ENCODE measurements at places on chromosomes 3 and 15. TPM values are rescaled to one million over a fixed set of nuclear protein-coding genes. Genes with fewer than 3 reads are reported as not detected.
A peak's percentile ranks its signal among the peaks of the same experiment; 100 is the strongest.

- DNase-seq: no peak
These were observed 47.3 kb downstream of the AQP9 start for GRCh38 chr15:58185439-58185838.

- DNase-seq: peak; percentile 29
These were observed 185.7 kb downstream of the LPP start for GRCh38 chr3:188339410-188340295.

GRCh38 chr15:99333413-99333812, 82.1 kb downstream of the LRRC28 start:
- no peak for DNase-seq

- DNase-seq: no peak
These were observed 1.9 kb upstream of the WDR6 start for GRCh38 chr3:49005303-49005680.

DNA sequence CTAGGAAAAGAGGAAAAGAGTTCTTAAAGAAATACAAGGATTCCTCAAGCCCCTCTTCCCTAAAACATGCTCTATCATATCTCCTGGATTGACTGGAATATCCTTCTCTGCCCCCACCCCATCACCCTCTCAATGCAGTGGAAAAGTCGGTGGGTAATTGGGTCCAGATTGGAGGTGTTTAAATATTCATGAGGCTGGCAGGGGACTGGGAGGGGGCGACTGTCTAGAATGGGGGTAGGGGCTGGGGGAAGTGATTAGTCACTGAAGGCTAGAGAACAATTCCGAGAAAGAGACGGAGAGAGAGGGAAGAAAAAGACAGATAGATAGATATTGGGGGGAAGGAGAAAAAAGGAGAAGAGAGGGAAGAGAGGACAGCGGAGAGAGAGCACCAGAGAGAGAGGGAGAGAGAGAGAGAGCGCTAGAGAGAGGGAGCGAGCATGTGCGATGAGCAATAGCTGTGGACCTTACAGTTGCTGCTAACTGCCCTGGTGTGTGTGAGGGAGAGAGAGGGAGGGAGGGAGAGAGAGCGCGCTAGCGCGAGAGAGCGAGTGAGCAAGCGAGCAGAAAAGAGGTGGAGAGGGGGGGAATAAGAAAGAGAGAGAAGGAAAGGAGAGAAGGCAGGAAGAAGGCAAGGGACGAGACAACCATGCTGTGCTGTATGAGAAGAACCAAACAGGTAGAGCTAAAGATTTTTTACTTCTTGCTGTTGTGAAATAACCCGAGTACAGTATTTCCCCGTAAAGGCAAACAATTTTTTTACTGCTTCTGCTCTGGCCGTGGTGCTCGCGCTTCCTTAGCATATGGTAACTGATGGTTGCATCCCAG, at the start of gene GAP43:
Gene GAP43 (plus strand): TSS at position 467 of the 825 bp plus-strand sequence. CDS start 180 bp downstream, at position 647.
- no peak for DNase-seq

Gene EXD1
- not detected for total RNA-seq

- no peak for DNase-seq
These were observed 95.0 kb downstream of the IQCH start for GRCh38 chr15:67349634-67350033.

- no peak for DNase-seq
These were observed 2.9 kb downstream of the NR2F2 start for GRCh38 chr15:96333131-96334016.

DNA sequence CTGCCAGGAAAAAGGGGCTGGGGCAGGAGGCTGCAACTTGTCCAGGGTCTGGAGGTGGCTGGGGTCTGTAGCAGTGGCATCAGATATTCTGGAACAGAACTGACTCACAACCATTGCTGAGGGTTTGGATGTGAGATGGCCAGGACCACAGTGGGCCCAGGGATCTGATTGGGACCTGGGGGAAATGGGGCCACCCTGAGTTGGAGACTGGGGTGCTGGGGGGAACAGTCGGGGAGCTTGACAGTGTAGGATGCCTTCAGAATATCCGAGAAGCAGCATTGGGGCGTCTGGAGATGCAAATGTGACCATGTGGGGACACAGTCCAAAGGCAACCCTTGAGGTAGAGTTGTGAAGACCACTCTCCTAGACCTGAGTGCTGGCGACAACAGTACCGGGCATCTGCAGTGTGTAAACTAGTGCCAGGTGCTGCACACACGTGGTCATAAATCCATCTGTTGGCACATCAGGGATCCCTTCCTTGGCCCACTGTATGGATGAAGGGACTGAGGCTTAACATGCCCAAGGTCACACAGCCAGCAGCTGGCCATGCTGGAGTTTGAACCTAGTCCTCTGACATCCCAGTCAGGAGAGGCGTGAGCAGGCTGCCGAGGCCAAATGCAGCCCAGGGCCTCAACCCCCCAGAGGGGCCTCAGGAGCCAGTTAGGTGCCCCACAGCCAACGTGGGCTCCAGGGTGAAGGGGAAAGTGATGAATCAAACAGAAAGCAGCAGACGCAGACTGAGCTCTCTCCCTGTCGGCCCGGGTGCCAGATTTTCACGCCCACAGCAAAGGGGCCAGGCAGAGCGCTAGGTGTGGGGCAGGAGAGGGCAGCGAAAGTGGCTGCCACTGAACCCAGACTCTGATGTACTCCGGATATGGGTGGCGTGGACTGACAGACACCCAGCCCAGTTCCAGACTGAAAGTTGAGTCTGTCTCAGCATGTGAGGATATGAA, 18.8 kb downstream of the HEMK1 start:
- peak; percentile 81 for DNase-seq

GRCh38 chr3:62873761-62874710, 1.2 kb downstream of the CADPS start:
- no peak for DNase-seq

Gene DNAH1
- total RNA-seq: 20.7 TPM

Gene TTLL13
- total RNA-seq: 0.45 TPM

DNA sequence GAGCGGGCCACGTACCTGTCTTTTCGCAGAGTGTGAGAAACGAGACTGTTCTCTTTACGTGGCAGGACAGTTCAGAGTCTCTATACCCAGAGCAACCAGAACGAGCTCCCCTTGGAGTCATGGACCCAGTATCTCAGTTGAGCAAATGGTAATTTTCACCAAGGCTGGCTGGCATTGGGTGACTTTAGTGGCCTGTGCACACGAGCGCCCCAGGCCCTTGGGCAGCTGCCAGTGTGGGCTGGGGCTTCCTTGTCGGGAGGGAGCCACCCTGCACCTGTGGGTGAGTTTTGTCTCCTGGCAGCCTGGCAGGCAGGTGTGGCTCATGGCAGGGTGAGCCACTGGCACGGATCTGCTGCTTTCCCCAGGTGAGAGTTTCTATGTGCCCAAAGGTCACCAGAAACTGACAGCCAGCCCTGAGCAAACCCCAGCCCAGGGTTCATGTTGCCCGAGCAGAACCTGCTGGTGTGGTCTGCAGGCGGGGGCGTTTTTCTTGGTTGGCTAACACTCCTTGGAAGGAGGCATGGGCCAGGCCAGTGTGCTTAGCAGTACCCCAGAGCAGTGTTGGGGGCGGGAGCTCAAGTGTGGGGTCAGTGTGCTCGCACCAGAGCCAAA, 135.0 kb downstream of the TJP1 start:
- DNase-seq: no peak

Gene RTP1
- total RNA-seq: not detected

- no peak for DNase-seq
These were observed 305.6 kb upstream of the SEMA6D start for GRCh38 chr15:47411733-47412132.

DNA sequence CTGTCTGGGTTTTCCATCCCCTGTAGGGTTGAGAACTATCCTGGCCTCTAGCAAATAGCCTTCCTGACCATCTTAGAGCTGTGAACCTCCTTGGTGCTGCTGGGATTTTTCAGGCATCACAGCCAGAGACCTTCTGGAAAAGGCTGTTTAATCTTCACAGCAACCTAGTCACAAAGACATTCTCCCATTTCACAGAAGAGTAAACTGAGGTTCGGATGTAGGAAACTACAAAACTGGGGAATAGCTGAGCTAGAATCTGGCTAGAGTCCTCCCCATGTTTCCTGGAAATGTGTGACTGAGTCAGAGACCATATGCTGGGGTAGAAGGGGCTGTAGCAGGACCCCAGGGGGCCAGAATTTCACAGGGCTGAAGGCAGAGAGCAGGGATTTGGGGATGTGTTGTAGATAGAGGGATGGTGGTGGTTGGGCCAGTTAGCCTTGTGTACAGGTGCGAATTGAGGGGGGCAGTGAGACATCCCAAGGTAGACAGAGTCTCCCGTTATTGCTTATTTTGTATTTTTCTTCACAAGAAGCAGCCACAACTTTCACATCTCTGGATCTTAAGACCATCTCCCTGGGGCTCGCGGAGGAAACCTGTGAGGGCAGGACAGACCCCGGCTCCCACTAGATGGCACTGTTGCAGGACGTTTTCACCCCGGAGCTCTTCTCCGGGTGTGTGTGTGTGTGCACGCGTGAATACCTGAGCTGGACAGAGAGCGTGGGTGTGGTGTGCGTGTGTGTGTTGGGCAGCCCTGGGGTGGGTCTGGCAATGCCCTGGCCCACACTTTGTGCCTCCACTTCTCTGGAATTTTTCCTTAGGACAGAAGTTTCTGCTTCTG, 66.9 kb upstream of the PRR23C start:
- peak; percentile 66 for DNase-seq

GRCh38 chr3:133860519-133860918, 35.2 kb downstream of the RAB6B start:
- no peak for DNase-seq

DNA sequence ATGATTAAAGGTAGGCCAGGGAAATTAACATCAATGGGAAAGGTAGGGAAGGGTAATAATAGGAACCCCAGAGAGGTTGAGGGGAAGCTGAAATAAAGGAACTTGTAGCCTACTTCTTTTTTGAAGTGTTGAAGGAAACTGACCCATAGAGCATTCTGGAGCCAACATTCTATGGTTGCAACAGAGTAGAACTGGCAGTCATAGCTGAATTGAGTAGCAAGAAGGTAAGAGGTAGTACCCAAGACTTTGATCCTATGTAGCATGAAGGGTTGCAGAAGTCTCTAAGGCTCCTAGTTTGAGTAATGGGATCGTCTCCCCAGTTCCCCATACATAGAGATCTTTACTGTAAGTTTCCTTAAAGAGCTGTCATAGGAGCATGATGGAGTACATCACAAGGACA, 7.4 kb upstream of the ZNF774 start:
- DNase-seq: no peak

DNA sequence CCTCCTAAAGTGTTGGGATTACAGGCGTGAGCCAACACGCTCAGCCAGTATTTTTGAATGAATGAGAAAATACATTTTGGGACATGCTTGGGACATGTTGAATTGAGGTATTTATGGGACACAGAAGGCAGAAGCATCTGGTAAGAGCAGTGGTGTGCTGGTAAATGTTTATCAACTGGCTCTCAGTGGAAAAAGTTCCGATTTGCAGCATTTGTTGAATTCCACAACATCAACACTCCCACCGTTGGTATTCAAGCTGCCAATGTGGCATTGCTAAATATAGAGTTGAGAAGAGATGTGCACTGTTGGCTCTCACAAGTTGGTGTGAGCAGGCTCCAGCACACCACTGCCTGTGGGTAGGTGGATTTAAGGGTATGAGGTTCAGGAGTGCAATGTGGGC, 35.8 kb upstream of the LRRFIP2 start:
- DNase-seq: no peak

DNA sequence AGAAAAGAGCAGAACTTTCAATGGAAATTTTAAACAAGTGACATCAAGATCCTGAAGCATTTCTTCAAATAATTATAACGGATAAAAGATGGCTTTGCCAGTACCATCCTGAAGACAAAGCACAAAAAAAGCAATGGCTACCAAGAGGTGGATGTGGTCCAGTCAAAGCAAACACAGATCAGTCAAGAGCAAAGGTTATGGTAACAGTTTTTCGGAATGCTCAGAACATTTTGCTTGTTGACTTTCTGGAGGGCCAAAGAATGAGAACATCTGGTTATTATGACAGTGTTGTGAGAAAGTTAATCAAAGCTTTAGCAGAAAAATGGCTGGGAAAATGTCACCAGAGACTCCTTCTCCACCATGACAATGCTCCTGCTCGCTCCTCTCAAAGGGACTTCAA, 31.5 kb downstream of the FEM1B start:
- no peak for DNase-seq

DNA sequence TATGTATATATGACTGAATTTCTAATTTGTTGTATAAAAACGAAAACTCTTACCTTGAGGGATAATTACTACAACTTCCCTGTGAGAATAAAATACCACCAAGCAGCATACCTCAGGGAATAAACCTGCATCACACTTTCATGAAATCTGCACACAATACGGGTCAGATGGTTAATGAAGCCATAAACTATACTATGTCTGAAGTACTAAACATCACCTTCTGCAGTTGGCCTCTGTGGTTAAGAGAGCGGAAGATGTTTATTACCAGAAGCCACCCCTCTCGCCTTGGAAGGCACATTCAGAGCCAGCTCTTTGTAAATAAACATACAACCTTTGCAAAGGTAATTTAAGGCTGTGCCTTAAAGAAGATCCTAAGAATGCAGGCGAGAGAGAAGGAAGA, 462.1 kb upstream of the NR2F2 start:
- no peak for DNase-seq

GRCh38 chr3:122890077-122890719, 95.3 kb downstream of the SLC49A4 start:
- DNase-seq: no peak

Gene CADPS
- not detected for total RNA-seq

DNA sequence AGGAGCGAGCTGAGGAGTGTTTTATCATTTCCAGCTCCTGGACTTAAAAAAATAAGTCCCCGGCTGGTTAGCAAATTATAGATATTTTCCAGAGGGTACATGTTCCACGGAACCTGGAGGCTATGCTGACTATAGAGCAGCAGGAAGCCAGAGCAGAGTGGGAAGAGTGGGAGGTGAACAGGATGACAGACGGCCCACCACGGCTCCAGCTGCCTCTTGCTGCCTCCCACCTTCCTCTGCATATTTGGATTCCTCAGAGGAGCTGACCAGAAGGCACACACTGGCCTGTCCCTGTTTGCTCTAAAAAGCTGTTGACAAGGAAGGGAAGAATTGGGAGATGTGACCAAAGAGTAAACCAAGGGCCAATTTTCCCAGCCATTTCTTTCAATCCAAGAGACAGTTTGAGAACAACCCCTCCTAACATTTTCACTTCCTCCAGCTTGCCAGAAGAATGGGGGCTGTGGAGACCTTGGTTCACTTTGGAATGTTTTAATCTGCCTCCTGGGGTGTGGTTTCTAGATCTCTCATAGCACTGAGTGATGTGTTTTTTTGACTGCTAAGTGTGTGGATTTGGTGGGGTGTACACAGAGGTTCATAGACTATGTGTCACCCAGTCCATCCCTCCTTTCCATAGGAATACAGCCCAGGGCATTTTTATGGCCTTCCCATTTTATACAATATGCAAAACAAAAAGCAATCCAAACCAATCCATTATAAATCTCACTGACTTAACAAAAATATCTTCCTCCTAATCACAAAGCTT, 36.8 kb downstream of the HGD start:
- DNase-seq: no peak

DNA sequence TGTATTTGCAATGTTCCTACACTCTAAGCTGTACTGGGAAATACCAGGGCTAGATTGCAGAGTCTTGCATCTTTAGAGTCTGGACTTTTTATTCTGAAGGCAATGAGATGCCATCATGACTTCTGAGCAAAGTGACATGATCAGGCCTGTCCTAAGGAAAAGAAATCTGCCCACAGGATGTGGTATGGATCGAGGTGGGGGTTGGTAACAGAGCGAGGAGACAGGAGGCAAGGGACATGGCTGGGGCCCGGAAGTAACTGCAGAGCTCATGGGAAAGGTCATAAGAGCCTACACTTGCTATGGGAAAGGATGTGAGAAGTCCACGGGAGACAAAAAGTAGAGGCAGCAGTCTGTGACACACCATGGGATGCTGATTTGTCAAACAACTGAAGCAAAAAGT, 121.5 kb downstream of the OXNAD1 start:
- no peak for DNase-seq

Gene KBTBD12
- not detected for total RNA-seq

GRCh38 chr3:170999737-171000242, 26.7 kb downstream of the SLC2A2 start:
- DNase-seq: no peak

All from activated CD4-positive, alpha-beta memory T cell treated with anti-CD3 and anti-CD28 coated beads, Interleukin-2, amount 10 ng/mL, durations not matched to agents 7 days and 5 days (primary cell).